ENCODE measurements at places on chromosomes 16 and 17. TPM values are rescaled to one million over a fixed set of nuclear protein-coding genes. Genes with fewer than 3 reads are reported as not detected.

UTS2R gene
- not detected for total RNA-seq

TSPAN10 gene
- 0.51 TPM for total RNA-seq

DNAAF8 gene
- 0.11 TPM for total RNA-seq

TBC1D3 gene
- total RNA-seq: not detected

KCNJ12 gene
- not detected for total RNA-seq

NDUFB10 gene
- total RNA-seq: 53.1 TPM

ACSM5 gene
- total RNA-seq: not detected

C1QTNF8 gene
- not detected for total RNA-seq

TVP23A gene
- not detected for total RNA-seq

CRYM gene
- not detected for total RNA-seq

C17orf107 gene
- 5.5 TPM for total RNA-seq

LRRC37A2 gene
- total RNA-seq: 52.0 TPM

STX1B gene
- total RNA-seq: 4.6 TPM

CDH15 gene
- not detected for total RNA-seq

CHST4 gene
- not detected for total RNA-seq

GGT6 gene
- total RNA-seq: not detected

TRPV2 gene
- 143 TPM for total RNA-seq

NOD2 gene
- 4.8 TPM for total RNA-seq

PHOSPHO1 gene
- not detected for total RNA-seq

LDHD gene
- total RNA-seq: 0.31 TPM

TMEM238L gene
- not detected for total RNA-seq

TNP2 gene
- not detected for total RNA-seq

EVPLL gene
- total RNA-seq: not detected

CACNG5 gene
- total RNA-seq: not detected

PYY gene
- not detected for total RNA-seq

DPEP2 gene
- total RNA-seq: 154 TPM

SLC16A13 gene
- total RNA-seq: 15.0 TPM

FAM117A gene
- 58.5 TPM for total RNA-seq

TNFRSF17 gene
- total RNA-seq: not detected

C16orf87 gene
- 12.7 TPM for total RNA-seq

CLEC18B gene
- total RNA-seq: 1.5 TPM

CACNG3 gene
- not detected for total RNA-seq

HS3ST3B1 gene
- total RNA-seq: 11.7 TPM

SNX20 gene
- total RNA-seq: 93.7 TPM

TBC1D3B gene
- total RNA-seq: 13.1 TPM

ITGA2B gene
- total RNA-seq: 19.7 TPM

CENPN gene
- total RNA-seq: 41.8 TPM

All from naive thymus-derived CD4-positive, alpha-beta T cell (primary cell).